CD4-positive, alpha-beta T cell treated with Interleukin-10 for 1 hour (primary cell): ENCODE measurements at places on chromosomes 11 and 22.

GRCh38 chr11:20154381-20154780, 5.9 kb downstream of the DBX1 start:
- DNase-seq: no peak

- DNase-seq: no peak
Measured at GRCh38 chr11:103824116-103824515, 212.3 kb upstream of the DDI1 start.

DNA sequence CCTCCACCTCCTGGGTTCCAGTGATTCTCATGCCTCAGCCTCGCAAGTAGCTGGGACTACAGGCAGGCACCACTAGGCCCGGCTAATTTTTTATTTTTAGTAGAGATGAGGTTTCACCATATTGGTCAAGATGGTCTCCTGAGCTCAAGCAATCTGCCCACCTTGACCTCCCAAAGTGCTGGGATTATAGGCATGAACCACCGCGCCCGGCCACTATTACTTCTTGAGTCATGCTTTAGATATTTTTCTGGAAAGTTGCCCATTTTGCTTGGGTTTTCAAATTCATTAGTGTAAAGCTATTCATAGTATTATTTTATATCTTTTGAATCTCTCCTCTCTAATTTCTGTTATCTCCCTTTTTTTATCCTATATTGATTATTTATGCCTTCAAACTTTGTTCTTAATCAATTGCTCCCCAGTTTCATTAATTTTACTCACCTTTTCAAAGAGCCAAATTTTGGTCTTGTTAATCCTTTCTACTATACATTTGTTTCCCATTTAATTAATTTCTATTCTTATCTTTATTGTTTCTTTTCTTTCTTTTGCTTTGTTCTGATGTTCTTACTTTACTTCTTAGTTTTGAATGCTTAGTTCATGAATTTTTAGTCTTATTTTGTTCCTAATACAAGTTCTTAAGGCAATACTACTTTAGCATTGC, 10.3 kb upstream of the RAC2 start:
- no peak for DNase-seq

DNA sequence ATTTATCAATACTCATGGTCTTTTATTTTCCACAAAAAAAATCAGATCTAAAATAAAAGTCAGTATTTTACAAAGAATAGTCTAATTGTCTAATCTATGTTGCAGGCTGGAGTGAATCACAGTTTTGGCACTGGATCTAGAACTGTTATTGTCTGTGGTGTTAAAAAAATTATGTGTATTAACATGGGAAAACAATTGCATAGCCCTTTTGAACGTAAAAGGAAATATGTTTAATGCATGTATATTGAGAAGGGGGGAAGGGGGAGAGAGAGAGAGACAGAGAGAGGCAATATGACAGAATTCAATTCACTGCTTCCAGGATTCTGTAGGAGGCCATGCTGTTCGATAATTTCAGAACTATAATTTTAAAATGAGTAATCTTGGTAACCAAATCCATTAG, 324.9 kb upstream of the CCDC90B start:
- no peak for DNase-seq

- no peak for DNase-seq
Measured at GRCh38 chr11:64571050-64571409, 20.0 kb upstream of the SLC22A12 start.

- no peak for DNase-seq
Measured at GRCh38 chr22:44645083-44645482, 56.9 kb upstream of the PRR5 start.

DNA sequence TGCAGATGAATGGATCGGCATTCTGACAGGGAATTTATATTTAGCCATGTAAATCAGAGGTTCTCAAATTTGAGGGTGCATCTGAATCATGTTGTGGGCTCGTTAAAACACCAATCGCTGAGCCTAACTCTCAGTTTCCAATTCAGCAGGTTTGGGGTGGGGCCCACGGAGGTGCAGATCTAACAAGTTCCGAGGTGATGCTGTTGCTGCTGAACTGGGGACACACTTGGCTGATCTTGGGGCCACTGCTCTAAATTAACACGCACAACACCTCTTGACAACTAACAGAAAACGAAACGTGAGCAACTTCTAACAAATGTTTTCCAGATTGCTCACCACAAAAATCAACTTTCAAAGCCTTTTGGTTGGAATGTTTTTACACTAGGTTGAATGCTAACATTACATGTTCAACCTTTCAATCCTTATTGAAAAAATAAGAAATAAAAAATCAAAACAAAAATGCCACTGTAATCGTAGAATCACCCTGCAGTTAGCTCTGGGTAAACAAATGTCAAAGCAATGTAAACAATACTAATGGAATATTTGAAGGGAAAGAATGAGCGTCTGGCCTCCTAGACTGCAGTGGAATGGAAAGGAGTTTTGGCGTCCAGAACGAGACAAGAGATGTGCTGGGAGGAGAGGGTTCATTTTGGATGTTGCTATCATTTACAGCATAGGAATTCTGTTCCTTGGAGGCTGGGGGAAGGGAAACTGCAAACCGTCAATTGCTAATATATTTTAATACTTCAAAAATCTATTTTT, 68.3 kb upstream of the SLC6A5 start:
- no peak for DNase-seq

DNA sequence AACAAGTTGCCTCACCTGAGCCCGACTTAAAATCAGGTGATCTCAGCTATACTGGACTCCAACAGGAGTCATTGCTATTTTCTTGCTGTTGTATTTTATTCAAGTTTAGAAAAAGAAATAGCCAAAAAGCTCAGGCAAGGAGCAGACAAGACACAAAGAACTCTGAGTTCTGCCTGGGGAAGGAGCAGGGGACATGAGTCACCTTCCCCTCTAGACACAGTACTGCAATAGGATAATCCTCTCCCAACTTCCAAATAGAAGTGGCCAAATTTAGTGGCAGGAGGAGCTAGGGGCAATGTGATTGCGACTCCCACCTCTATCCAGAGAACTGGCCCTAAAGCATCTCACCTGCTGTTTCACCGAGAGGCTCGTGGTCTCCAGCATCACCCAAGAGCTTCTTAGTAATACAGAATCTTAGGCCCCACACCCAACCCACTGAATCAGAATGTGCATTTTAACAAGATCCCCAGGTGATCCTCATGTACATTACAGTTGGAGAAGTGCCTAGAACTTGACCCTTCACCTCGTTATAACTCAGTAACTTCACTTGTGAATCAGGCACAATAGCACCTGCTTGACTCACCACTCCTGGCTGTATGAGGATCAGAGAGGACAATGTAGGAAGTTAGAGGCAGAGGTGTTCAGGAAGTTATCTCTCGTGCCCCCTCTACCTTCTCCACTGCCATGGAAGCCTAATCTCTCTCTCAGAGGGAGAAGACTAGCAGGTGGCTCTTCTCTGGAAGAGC, 56.8 kb upstream of the FBXO3 start:
- DNase-seq: no peak

- no peak for DNase-seq
Measured at GRCh38 chr22:23530766-23531282, 49.3 kb downstream of the IGLL1 start.

- no peak for DNase-seq
Measured at GRCh38 chr11:57386178-57386940, 4.1 kb downstream of the PRG2 start.
